ENCODE measurements at places on chromosomes 2 and 18.

DNA sequence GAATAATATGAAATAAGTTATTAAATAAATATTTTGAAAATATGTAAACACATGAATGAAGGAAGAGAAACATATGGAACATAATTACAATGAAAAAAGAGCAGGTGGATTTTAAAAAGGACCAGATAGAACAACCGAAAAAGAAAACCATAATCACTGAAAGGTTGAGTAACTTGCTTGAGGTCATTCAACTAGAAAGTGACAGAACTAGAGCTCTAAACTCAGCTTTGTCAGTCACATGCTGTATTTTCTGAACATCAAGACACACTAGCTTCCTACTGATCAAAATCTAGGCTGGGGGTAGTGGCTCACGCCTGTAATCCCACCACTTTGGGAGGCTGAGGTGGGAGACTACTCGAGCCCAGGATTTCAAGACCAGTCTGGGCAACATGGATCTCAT lies 30.0 kb upstream of the ITGAV start:
- DNase-seq = no peak

GRCh38 chr2:143399631-143400069 lies 270.4 kb downstream of the ARHGAP15 start:
- no peak for DNase-seq

GRCh38 chr18:7646174-7646886 lies 79.2 kb downstream of the PTPRM start:
- no peak for DNase-seq

DNA sequence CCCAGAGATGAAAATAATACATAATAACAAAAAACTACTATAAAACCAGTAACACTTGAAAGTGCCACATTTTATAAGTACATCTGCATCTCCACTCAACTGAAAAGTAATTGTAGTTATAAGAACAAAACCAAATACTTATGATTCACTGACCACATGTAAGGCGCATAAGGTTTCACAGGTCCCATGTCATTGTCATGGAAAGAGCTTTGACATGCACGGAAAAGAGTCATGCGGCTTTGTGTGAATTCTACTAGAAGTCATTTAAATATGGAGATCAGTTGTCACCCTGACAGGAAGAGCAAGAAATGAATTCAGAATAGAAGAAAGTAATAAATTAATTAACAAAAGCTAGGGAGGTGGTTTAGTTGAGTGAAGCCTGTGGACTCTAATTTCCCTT lies 459.1 kb downstream of the CDH2 start:
- DNase-seq = no peak

- DNase-seq = no peak
Observed at GRCh38 chr2:86417961-86418360, 23.2 kb upstream of the KDM3A start.

DNA sequence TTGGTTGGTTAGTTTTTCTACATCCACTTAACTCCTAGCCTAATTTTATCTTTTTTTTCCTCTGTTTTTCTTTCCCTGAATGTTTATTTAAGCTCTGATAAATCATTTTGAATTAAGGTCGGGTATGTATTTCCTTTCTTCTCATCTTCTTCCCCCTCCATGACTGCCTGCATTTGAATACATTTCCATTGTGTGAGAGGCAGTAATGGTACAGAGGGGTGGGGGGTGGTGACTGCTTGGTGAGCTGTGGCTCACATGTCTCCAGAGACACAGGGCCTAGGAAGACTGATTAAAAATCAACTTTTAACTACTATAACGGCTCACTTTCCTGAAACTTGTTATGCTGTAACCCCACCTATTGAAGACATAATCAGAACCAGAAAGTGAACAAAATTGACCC lies 58.0 kb downstream of the NEDD4L start:
- DNase-seq = no peak

- no peak for DNase-seq
Observed at GRCh38 chr2:233152541-233152940, 92.4 kb downstream of the INPP5D start.

DNA sequence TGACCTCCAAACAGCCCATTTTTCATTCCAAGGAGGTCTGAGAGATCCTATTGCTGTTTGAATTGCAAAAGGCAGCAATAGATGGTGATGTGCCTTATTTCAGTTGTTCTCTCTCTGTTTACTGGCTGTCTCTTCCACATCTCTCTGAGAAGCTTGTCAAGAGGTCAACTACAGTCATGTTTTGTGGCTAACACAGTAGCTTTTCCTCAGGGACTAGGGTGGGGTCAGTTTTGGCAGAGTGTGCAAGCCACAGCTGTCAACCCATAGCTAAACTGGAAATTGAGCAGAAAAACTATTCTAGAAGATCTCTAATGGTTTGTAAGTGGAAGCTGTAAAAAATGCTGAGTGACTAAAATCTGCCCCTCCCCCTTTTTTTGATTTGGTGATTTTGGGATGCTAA lies 67.1 kb downstream of the DIS3L2 start:
- DNase-seq = no peak

- DNase-seq = no peak
Observed at GRCh38 chr18:5574843-5575242, 31.0 kb upstream of the EPB41L3 start.

DNA sequence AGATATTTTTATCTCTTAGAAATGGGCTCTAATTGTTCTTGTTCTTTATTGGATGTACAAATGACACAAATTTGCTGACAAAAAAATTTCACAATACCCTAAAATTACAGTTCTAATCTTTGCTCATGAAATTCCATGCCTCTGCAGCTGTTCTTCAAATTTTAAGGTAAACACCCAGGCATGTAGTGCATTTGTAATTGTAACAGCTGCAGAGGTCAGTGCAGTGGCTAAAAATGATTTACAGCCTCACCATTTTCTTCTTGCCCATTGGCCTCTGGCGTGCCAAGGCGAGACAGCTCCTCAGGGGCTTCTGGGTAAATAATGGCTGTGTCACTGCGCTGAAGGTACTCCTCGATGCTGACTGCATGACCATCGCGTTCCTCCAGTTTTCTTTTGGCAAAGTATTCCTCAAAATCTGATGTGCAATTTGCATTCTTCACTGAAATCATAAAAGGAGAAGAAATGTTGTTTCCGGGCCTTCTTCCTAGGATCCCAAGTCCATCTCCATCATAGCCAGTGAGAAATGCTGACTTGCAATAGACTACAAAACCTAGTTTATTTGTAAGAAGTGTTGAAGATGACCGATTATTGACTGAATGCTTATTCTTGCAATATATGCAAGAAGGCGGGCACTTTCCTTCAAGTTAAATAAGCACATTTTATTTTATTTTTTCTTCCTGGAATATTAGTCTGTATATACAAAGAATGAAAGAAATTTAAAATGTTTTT lies 115.2 kb downstream of the ZEB2 start:
- no peak for DNase-seq

DNA sequence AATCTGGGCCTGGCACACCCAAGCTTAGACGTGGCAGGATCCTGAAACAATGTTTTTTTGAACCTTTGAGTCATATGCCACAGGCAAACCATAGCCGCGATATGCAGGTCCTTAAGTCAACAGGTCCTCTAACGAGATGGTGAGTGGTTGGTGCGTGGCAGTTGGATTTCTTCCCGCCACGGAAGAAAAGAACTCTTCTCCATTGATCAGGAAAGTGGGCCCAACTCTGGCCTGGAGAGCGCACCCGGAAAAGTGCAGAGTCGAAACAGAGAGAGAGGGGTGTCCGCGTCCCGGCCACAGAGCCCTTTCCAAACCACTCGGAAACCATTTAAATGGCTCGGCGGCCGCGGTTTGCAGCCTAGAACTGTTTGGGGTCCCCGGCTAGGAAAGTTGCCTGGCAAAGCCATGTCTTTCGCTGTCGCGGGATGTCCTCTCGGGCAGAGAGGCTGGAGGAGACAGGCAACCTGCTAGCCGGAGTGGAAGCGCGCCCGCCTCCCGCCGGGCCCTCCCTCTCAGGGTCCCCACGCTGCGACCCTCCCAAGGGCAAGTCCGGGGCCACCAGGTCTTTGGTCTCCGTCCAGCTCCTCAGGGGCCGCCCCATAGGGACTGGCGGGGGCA lies 777 bp downstream of the GALNT3 start:
- no peak for DNase-seq

DNA sequence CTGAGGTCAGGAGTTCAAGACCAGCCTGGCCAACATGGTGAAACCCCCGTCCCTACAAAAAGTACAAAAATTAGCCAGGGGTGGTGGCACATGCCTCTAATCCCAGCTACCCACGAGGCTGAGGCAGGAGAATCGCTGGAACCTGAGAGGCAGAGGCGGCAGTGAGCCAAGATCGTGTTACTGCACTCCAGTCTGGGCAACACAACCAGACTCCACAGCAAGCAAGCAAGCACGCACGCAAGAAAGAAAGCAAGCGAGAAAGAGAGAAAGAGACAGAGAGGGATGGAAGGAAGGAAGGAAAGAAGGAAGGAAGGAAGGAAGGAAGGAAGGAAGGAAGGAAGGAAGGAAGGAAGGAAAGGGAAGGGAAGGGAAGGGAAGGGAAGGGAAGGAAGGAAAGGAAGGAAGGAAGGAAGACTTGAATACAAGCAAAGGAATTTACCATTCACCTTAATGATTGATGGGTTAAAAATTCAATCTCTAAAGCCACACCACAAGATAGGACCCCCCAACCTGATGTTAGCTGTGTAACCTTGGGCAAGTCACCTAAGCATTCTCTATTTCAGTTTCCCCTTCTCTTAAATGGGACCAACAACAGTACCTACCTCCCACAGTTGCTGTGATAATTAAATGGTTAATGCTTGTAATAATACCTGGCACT lies 181.7 kb downstream of the ATAD2B start:
- DNase-seq = no peak

GRCh38 chr2:203858176-203858575 lies 9.4 kb upstream of the CTLA4 start:
- DNase-seq = no peak

GRCh38 chr2:20509301-20509769 lies 62.5 kb downstream of the RHOB start:
- no peak for DNase-seq

- no peak for DNase-seq
Observed at GRCh38 chr2:235564884-235565530, 71.2 kb downstream of the AGAP1 start.

DNA sequence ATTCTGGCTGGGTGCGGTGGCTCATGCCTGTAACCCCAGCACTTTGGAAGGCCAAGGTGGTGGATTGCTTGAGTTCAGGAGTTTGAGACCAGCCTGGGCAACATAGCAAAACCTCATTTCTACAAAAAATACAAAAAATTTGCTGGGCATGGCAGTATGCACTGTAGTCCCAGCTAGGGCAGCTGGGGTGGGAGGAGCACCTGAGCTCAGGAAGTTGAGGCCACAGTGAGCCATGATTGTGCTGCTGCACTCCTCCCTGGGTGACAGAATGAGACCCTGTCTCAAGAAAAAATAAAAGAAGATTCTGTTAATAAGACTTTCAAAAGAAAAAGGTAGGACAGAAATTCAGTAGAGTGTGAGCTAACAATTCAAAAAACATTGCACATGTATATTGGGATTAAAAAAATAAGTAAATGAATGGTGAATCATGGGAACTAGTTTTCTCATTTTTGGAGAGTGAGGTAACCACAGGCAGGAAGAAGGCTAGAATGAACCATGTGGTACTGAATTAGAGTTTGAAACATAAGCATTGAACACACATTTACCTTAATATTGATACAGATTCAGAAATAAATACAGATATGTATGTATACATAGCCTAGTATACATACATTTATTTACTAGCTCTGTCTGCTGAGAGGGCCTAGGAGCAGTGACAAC lies 53.5 kb downstream of the NCOA1 start:
- DNase-seq = no peak

DNA sequence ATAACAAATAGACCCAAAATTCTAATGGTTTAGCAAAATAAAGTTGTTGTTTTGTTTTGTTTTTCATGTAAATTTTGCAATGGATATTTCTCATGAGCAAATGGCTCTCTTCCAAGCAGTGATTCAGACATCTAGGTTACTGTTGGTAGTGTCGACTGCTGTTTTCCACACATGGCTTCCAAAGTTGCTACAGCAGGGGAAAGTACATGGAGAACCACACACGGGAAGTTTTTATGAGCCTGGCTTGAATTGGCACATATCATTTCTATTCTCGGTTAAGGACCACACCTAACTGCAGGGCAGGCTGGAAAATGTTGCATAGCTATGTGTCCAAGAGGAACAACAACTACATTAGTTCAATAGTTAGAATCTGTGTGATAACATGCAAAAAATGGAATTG lies 262.1 kb downstream of the GALNT13 start:
- DNase-seq = no peak

DNA sequence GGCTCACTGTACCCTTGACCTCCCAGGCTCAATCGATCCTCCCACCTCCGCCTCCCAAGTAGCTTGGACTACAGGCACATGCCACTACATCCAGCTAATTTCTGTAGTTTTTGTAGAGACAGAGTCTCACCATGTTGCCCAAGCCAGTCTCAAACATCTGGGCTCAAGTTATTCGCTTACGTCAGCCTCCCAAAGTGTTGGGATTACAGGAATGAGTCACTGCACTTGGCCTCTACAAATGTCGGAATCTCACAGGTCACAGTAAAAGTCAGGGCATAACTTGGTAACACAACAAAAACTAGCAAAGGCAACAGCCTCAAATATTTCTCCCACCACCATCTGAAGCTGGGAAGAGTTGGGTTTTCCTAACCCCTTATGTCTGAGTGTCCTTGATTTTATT lies 25.3 kb downstream of the SCG2 start:
- no peak for DNase-seq

DNA sequence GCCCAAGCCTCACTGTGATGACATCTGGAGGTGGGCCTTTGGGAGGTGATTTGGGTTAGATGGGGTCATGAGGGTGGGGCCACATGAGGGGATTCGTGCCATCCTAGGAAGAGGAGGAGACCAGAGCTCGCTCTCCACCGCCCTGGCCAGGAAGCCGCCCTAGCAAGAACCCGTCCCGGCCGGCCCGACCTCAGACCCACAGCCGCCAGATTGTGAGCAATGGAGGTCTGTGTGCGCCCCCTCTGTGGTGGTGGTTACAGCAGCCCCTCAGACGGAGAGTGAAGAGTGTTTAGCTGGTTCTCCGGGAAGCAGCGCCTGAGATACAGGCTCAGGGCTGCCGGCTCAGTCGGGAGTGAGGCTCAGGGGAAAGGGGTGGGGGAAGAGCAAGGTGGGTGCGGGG lies 83.3 kb downstream of the RTP5 start:
- DNase-seq = no peak

GRCh38 chr2:150630587-150631235 lies 143.2 kb upstream of the RND3 start:
- DNase-seq = no peak

DNA sequence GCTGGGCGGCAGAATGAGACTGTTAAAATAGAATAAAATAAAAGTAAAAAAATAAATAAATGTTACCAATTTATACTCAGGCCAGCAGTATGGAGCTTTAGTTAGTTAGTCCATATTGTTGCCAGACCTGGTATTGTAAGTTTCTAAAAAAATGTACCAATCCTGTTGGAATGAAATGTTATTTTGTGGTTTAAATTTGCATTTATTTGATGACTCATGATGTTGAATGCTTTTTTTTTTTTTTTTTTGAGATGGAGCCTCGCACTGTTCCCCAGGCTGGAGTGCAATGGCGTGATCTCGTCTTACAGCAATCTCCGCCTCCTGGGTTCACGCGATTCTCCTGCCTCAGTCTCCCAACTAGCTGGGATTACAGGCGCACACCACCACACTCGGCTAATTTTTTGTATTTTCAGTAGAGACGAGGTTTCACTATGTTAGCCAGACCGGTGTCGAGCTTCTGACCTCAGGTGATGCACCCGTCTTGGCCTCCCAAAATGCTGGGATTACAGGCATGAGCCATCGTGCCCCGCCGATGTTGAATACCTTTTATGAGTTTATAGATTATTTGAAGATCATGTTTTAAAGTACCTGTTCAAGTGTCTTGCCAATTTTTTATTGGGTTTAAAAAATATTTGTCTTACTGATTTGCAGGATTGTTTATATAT lies 5.7 kb upstream of the PTPRN start:
- no peak for DNase-seq

All from activated CD8-positive, alpha-beta memory T cell treated with anti-CD3 and anti-CD28 coated beads for 4 hours (primary cell).